ENCODE measurements at places on chromosomes 3 and 15. TPM values are rescaled to one million over a fixed set of nuclear protein-coding genes. Genes with fewer than 3 reads are reported as not detected.

The UBR1 gene
- total RNA-seq: 32.7 TPM

The ARGFX gene
- not detected for total RNA-seq

The PLCD1 gene
- total RNA-seq: 33.9 TPM

The CDCP1 gene
- total RNA-seq: 1.7 TPM

The POPDC2 gene
- total RNA-seq: 0.83 TPM

The ATP13A4 gene
- 0.43 TPM for total RNA-seq

The SH2D7 gene
- not detected for total RNA-seq

The SLCO2A1 gene
- total RNA-seq: 13.5 TPM

The IMPG2 gene
- 0.12 TPM for total RNA-seq

GRCh38 chr15:39546842-39547241 is 34.0 kb upstream of the THBS1 start:
- H3K27ac ChIP-seq: no peak overlapping the region
- DNase-seq: no peak
- H3K36me3 ChIP-seq: no peaks in the 10 kb centered on the region
- no peaks in the 10 kb centered on the region for H3K4me1 ChIP-seq

GRCh38 chr3:23170291-23170690 is 32.8 kb upstream of the UBE2E2 start:
- no peak overlapping the region for H3K4me3 ChIP-seq
- no peak overlapping the region for H3K27ac ChIP-seq

- no peaks in the 10 kb centered on the region for H3K4me1 ChIP-seq
- H3K27me3 ChIP-seq: no peaks in the 10 kb centered on the region
- H3K4me3 ChIP-seq: no peak overlapping the region
- no peaks in the 10 kb centered on the region for H3K36me3 ChIP-seq
- no peak for DNase-seq
Measured at GRCh38 chr3:133089906-133090485, 51.8 kb downstream of the TMEM108 start.

DNA sequence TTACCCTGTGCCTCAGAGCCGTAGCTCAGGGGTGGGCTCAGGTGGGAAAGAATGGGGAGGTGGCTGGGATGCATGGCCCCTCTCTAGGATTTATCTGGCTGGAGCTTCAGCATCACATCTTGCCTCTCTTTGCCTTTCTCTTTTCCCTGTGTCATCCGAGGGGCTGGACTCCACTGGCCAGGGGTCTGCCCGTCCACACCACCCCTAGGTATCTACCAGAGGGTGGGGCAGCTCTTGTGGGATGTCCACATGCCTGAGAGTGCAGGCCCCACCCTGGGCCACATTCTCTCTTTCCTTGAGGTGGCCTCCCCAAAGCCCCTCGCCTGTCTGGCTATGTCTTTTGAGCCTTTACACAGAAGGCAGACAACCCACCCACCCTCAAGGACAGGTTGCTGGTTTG is 37.2 kb downstream of the PXYLP1 start:
- H3K36me3 ChIP-seq: no peaks in the 10 kb centered on the region
- no peak for DNase-seq
- no peak overlapping the region for H3K27ac ChIP-seq

DNA sequence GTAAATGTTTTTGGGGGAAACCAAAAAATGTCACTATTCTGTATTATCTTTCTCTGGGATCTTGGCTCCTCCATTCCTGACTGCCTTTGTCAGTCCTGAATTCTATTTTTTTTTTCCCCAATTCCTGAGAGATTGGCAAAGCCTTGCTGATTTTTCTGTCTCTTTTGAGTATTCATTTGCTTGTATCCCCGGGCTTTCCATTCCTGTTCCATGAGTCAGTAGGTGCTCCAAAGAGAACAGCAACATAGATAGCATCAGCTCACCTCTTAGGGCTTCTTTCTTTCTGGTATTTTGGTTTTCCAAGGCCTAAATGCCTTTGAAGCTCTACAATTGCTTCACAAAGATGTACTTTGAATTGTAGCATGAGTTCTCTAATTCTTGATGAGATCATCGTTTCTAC is 271.7 kb upstream of the LRRC3B start:
- H3K4me1 ChIP-seq: no peaks in the 10 kb centered on the region
- H3K36me3 ChIP-seq: no peaks in the 10 kb centered on the region
- H3K27ac ChIP-seq: no peak overlapping the region
- no peak overlapping the region for H3K4me3 ChIP-seq

GRCh38 chr3:101791778-101792177 is 12.8 kb downstream of the NXPE3 start:
- H3K36me3 ChIP-seq: no peaks in the 10 kb centered on the region
- no peak for DNase-seq

- no peaks in the 10 kb centered on the region for H3K27me3 ChIP-seq
- no peaks in the 10 kb centered on the region for H3K4me1 ChIP-seq
- H3K36me3 ChIP-seq: no peaks in the 10 kb centered on the region
- H3K4me3 ChIP-seq: no peak overlapping the region
- H3K27ac ChIP-seq: no peak overlapping the region
Measured at GRCh38 chr3:147195887-147196286, 210.5 kb downstream of the ZIC4 start.

GRCh38 chr3:12439161-12439940 is 44.9 kb upstream of the TSEN2 start:
- H3K27me3 ChIP-seq: no peaks in the 10 kb centered on the region
- no peak overlapping the region for H3K27ac ChIP-seq

- no peaks in the 10 kb centered on the region for H3K36me3 ChIP-seq
- no peaks in the 10 kb centered on the region for H3K27me3 ChIP-seq
- no peak for DNase-seq
- no peaks in the 10 kb centered on the region for H3K4me1 ChIP-seq
- H3K27ac ChIP-seq: no peak overlapping the region
Measured at GRCh38 chr3:33575311-33575710, 135.1 kb upstream of the UBP1 start.

DNA sequence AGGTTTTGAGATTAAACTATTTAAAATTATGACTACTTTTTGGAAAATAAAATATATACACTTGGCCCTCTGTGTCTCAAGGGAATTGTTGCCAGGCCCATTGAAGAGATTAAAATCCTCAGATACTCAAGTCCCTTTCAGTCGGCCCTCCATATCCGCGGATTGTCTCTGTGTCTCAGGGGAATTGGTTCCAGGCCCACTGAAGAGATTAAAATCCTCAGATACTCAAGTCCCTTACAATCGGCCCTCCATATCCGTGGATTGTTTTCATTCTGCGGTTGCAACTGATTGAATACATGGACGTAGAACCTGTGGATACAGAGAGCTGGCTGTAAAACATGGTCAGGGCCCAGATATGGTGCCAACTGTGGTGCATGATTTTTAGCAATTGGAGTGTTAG is 15.7 kb upstream of the LRCH3 start:
- H3K36me3 ChIP-seq: no peaks in the 10 kb centered on the region
- no peak overlapping the region for H3K4me3 ChIP-seq
- H3K27me3 ChIP-seq: no peaks in the 10 kb centered on the region
- H3K4me1 ChIP-seq: no peaks in the 10 kb centered on the region

DNA sequence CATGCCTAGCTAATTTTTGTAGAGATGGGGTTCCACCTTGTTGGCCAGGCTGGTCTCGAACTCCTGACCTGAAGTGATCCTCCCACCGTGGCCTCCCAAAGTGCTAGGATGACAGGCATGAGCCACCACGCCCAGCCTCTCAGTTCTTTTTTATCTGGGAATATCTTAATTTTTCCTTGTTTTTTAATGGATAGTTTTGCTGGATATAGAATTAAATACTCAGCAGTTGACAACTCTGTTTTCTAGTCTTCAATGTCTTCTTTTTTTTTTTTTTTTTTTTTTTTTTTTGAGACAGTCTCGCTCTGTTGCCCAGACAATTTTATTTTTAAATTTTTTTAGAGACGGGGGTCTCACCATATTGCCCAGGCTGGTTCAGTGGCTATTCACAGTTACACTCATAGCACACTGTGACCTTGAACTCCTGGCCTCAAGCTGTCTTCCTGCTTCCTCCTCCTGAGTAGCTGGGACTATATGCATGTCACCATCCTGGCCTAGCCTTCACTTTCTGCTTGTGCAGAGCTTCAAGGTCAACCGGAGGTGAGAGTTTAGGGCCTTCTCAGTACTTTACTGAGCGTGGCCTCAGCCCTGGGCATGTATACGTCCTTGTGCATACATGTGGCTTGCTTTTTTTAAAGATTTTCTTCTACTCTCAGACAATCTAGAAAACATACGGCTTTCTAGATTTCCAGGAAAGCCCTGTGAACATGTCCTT is 120.5 kb downstream of the ZNF609 start:
- no peak overlapping the region for H3K4me3 ChIP-seq
- peaks cover 3% of the 10 kb centered on the region for H3K4me1 ChIP-seq
- H3K27ac ChIP-seq: no peak overlapping the region

GRCh38 chr3:45841420-45841756 is 531 bp downstream of the LZTFL1 start:
- H3K27me3 ChIP-seq: no peaks in the 10 kb centered on the region
- no peak overlapping the region for H3K27ac ChIP-seq
- no peaks in the 10 kb centered on the region for H3K36me3 ChIP-seq
- no peak for DNase-seq

DNA sequence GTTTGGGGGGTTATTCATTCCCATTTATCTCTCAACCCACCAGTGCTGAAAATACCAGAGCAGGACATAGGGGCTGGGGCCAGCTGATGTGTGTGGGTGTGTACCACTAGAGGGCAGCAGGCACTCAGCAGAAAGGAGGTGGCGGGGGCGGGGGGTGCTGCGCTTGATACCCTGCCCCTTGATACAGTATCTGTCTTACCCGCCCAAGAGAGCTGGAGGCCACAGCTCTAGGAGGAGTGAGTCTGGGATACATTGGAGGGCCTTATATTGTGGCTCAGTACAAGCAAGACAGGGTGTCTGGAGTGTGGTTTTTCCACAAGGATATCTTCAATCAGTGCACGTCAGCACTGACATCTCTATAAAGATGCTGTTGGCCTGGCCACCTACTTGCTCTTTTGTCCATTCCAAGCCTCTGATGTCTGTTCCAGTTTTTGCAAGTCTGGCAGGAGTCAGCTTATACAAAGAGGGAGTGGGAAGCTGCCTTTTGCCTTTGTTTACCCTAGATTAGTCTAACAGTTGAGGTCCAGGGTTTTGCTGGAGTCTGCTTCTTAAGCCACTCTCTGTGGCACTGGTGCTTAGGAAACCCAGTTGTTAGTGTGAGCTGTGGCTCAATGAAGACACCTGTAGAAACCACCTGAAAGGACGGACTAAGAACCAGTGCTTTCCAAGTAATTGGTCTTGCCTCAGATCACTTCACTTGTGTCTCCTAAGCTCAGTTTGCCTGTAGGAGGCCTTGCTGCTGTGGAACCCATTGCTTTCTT is 1.5 kb upstream of the RBM15B start:
- no peaks in the 10 kb centered on the region for H3K36me3 ChIP-seq
- H3K4me1 ChIP-seq: peaks cover 15% of the 10 kb centered on the region
- H3K4me3 ChIP-seq: no peak overlapping the region
- no peaks in the 10 kb centered on the region for H3K27me3 ChIP-seq

- H3K4me3 ChIP-seq: no peak overlapping the region
- no peak overlapping the region for H3K27ac ChIP-seq
- DNase-seq: no peak
Measured at GRCh38 chr15:47786371-47786770, 69.1 kb downstream of the SEMA6D start.

- no peak for DNase-seq
- H3K27me3 ChIP-seq: no peaks in the 10 kb centered on the region
- H3K27ac ChIP-seq: no peak overlapping the region
- H3K36me3 ChIP-seq: no peaks in the 10 kb centered on the region
Measured at GRCh38 chr3:55601366-55602080, 114.4 kb upstream of the WNT5A start.

GRCh38 chr15:85059734-85060133 is 78.1 kb downstream of the PDE8A start:
- DNase-seq: no peak
- H3K27ac ChIP-seq: no peak overlapping the region
- no peaks in the 10 kb centered on the region for H3K4me1 ChIP-seq
- H3K36me3 ChIP-seq: no peaks in the 10 kb centered on the region
- H3K27me3 ChIP-seq: no peaks in the 10 kb centered on the region

DNA sequence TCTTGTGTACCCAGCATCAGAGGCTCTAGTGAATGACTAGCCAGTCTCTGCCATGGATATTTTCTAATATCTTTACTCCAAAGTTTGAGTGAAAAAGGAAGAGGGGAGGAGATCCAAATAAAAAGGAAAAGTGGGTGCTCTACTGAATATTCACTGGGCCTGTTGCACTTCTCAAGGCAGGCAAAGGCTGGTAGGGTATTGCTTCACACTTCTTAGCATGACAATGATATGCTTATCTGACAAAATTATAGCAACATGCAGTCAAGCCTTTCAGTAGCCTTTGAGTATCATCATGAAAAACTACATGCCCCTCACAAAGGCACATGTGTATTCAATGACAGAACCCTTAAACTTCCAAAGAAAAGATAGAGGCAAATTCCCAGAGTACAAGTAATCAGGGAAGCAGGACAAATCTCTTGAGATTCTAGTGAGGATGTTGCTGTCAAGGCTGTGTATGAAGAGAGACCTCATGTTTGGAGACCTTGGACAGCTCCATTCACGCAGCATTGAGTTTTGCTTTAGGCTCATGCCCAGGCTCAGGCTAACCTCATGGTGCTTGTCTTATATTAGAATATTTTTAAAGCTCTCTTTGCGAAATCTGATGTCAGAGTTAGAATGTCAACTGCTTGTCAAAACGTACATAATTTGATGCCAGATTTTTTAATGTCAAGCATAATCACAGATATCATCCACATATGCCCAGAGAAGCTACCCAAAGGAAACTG is 506.9 kb downstream of the OCA2 start:
- H3K27me3 ChIP-seq: no peaks in the 10 kb centered on the region
- no peak overlapping the region for H3K27ac ChIP-seq
- no peaks in the 10 kb centered on the region for H3K36me3 ChIP-seq
- no peak for DNase-seq

DNA sequence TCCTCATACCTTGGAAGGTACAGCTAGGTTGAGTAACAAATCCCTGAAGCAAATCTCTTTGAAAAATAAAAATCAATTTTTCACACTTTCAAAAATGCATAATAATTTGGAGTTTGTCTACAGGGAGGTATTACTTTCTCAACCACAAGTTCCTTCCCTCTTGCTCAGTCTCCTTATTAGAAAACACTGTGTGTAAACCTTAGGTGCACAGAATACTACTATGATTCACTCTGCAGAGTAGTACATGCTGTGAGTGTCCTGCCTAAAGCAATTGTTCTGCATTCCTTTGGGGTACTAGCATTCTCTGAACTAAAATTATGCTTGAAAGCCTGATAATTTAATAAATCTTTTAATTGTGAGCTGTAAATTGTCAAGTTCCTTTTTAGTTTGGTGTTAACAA is 115.9 kb upstream of the EPHA3 start:
- no peak overlapping the region for H3K4me3 ChIP-seq
- H3K36me3 ChIP-seq: no peaks in the 10 kb centered on the region
- H3K27me3 ChIP-seq: no peaks in the 10 kb centered on the region
- DNase-seq: no peak
